Hippocampal formation (tissue), 2 donors: ENCODE measurements at places on chromosomes 11 and 22.

DNA sequence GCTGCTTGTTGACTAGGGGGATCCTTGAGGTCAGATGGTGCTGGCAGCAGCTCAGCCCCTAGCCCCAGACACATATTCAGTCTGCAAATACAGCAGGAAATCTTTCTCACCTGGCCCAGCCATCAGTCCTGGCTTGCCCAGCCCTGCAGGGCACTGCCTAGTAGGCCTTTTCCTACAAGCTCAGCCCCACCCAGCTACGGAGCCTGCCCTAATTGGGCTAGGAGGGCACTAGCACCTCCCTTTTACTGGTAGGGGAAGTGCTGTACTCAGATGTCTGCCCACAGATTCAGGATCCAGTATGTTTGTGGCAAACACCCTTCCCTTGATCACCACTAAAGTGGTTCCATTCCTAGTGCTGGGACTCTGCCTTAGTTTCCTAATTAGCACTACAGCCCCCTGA lies 257.1 kb upstream of the CADM1 start:
- DNase-seq = no peak

- no peak for DNase-seq
Measured at GRCh38 chr22:26737262-26737661, 79.9 kb downstream of the MIAT start.

DNA sequence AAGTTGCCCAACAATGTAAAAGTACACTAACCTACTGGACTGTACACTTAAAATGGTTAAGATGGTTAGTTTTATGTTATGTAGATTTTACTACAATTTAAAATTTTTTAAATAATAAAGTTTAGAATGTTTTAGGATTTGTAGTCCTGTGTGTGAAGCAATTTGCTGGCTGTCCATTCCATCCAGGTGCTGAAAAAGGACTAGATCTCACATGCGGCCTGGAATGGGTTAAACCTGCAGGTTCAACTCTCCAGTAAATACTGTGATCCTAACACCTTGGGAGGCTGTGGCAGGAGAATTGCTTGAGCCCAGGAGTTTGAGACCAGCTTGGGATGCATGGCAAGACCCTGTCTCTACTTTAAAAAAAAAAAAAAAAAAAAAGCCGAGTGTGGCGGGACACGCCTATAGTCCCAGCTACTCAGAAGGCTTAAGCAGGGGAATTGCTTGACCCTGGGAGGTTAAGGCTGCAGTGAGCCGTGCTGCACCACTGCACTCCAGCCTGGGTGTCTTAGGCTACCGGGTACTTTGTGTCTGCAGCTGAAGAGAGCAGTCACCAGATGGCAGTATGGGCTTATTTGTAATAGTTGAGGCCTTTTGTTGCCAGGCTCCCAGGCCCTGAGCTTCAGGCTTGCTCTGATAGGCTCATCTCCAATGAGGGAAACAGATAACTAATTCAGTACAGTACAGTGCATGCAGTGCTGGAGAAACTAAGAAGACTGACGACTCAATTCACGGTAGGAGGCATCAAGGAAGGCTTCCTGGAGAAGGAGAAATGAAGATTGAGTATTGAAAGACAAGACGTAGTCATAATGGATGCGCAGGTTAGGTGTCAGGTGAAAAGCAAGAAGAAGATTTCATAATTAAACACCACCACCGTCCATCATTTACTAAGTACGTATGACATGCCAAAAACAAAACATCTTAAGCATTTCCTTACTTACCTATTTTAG lies 64.7 kb upstream of the ASPHD2 start:
- peak; percentile 62 for DNase-seq

DNA sequence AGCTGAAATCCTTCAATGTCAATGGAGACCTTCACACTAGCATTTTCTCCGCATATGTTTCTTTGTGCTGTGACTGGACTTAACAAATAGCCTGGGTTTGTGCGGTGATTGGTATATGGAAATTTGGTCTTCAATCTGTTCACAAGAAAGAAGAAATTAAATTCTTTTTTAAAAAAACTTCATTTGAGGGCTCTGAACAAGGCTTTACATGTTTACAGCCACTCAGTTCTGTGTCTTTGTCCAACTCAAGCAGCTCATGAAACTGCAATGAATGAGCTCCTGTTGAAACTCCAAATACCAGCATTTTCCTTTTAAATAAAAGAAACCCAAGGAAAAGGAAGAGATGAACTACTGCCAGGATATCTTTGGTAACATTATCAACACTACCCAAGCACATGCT lies 57.3 kb downstream of the PIK3C2A start:
- DNase-seq = no peak

- DNase-seq = no peak
Measured at GRCh38 chr22:33324228-33324627, 266.0 kb upstream of the SYN3 start.

- peak; percentile 26 for DNase-seq
Measured at GRCh38 chr11:72864702-72865655, 50.8 kb downstream of the ATG16L2 start.

DNA sequence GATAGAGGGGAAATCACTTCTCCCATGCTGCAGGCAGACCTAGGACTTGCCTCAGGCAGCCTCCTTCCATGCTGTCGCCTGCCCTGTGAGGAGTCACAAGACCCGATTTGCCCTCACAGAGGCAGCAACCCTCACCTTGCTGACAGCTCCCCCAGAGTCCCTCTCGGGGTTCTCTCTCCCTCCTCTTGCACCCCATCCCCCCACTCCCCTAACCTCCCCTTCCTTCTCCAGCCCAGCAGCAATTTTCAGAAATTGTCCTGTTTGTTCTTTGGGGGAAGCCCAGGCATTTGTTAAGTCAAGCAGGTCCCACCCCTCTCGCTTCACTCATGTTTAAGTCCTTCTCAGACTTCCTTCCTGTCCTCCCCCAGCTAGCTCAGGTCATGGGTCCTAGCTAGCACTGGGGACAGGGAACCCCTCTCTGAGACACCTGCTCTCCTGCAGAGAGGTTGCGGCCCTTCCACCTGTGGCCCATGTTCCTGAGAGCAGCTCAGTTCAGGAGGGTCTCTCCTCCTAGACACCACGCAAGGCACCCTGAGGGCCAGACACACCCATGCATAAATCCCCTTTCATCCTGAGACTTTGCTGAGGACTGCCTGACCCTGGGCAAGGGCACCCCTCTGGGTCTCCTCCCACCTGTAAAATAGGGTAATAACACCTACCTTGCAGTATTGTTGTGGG lies 6.3 kb upstream of the FXYD2 start:
- no peak for DNase-seq

DNA sequence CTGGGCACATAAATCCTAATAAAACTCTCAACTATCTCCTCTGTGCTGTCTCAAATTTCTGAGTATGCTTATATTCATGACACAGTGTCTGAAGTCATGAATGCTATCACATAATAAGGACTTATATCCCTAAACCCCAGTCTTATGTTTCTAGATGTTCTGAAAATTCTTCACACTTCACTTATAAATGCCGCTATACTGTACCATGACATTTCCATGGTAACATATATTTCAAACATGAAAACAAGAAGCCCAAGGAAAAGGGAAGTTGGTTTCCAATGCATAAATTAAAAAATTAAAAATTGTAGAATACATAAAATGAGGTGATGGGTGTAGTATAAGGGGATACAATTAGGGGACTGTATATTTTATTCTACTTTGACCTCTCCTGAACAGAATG lies 11.7 kb downstream of the GVQW3 start:
- no peak for DNase-seq

GRCh38 chr11:60164550-60165075 lies 18.3 kb downstream of the MS4A6A start:
- no peak for DNase-seq

GRCh38 chr11:93564895-93565294 lies 21.7 kb upstream of the SMCO4 start:
- DNase-seq = no peak

GRCh38 chr11:111421251-111421650 lies 42.2 kb upstream of the POU2AF1 start:
- DNase-seq = no peak

- no peak for DNase-seq
Measured at GRCh38 chr11:43418197-43418596, 59.5 kb downstream of the TTC17 start.

DNA sequence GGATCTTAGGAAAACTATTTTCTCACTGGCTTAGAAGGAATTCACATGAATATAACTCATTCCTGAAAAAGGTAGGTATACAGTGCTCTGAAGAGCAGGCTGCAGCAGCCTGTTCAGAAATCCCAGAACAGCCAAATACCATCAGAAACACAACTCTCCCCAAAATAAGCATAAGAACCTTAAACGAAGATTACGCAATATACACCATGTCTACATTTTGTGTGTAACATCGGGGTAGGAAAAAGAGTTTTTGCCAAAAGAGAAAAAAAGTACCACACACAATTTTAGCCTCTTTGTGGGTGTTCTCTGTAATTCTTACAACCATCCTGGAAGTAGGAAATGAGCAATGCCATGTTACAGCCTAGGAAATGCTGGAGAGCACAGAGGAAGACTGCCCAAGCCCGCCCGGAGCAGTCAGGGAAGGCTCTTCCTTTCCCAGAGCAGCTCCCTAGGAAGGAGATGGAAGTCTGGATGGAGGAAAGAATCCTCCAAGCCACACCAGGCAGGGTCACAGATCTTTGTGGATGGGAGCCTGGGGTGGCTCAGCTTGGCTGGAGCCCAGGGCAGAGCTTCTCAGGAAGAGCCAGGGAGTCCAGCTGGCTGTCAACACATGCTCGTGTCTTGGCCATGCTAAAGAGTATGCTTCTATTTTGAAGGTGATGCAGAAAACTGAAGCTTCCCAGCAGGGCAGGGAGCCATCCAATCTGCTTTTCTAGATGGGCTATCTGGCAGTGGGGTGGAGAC lies 49.7 kb upstream of the ARFGAP3 start:
- DNase-seq = no peak

DNA sequence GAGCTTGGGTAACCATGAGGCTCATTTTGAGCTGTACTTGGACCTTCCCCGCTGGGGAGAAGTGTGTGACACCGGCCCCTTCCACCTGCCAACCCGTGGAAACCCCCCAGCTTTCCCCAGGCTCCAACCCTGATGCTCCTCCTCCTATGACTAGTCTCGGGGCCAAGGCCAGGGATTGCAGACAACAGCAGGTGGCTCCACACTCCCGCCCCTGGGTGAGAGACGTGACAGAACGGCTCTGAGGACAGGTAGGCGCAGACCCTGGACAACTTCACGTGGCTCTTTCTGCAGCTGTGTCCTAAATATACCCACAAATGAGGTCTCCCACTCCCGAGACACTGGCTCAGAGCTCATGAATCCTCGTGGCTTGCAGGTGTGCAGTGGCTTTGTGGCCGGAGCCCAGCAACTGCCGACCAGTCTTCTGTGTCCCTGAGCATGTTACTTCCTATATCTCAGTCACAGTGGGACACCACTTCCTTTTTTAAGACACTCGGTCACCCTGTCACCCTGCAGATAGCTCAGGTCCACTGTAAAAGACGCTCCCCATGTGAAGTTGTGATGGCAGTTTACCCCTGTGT lies 55.2 kb downstream of the NECTIN1 start:
- no peak for DNase-seq

- DNase-seq = no peak
Measured at GRCh38 chr22:42678894-42679293, 29.7 kb upstream of the CYB5R3 start.

GRCh38 chr11:77392842-77393241 lies 81.1 kb downstream of the PAK1 start:
- no peak for DNase-seq

DNA sequence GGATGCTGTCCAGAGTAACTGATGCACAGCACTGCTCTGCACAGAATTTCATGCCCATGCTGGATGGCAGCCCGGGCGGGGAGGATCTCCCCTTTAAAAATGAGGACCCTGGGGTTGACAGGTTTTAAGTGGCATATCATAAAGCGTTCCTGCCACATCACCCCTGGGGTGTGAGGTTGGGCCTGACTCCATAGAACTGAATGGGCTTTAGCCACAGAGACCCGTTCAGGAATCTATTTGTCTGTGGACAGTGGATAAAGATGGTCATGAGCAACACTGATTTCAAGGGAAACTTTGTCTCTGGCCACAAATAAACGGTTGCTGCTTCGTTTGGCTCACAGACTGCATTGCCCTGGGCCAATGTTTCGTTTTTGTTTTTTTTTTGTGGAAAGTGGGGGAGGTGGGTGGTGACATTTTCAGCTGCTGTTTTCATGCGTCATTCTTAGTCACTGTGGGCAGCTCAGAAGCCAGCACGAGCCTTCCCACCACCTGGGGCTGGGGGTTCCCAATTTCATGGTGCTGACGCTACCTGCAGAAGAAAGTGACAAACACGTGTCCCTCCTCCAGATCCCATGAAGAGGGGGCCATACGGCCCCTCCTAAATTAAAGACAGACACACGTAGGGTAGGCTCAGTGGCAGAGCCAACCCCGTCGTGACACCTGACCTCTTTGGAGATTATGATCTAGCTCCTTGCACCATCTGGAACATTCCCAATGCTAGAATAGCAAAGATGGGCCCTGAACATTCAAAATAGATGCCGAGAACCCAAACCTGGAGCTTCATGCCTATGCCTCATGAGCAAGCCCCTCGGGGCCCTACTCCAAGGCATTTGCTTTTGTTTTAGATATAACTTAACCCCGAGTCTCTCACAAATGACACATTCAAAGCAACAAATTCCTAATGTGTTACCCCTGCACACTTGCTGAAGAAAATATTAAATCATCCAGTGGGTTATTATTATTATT lies 54.8 kb upstream of the PHF21B start:
- no peak for DNase-seq

DNA sequence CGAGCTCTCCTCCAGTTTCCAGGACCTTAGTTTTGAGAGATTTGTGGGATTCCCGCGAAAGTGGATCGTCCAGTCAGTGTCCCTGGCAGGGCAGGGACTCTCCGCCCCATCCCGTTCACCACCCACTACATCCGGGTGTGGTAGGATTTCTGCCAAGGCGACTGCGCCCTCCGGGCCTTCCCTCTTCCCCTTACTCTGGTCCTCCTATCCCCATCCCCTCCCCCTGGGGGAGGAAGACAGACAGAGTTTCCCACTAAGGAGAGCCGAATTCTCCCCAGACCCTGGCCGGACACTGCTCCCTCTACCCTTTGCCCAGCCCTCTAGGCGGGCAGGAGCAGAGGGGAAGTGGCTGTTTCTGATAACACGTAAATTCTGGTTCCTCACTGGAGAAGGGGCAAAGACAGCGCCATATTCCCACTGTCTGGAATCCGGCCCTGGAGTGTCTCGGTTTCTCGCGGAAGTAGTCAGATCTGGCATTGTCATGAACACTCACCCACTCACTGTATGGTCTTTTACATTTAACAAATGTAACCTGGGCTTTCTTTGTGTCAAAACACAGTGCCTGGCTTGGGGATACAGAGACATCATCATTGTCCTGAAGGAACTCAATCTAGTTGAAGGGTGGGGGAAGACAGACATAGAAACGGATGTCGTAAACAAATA lies 1.1 kb upstream of the NECTIN1 start:
- DNase-seq = no peak

DNA sequence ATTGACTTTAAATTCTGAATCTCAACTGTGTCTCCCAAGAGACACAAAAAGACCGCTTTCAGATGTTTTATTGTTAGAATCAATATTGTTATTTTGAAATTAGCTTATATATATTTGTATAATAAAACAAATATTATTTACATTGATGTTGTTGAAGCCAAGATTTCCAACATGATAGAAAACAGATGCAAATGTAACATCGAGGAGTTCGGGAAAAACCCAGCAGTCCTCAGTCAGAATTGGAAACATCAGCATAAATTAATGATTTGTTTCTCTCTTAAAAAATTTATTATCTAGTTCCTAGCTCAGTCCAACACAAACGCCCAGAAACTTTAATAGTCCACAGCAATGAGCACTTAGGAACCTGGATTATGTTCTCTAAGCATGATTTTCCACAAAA lies 1330.4 kb downstream of the TBC1D22A start:
- DNase-seq = no peak
